ENCODE measurements at places on chromosomes 7 and 10. TPM values are rescaled to one million over a fixed set of nuclear protein-coding genes. Genes with fewer than 3 reads are reported as not detected.

DNA sequence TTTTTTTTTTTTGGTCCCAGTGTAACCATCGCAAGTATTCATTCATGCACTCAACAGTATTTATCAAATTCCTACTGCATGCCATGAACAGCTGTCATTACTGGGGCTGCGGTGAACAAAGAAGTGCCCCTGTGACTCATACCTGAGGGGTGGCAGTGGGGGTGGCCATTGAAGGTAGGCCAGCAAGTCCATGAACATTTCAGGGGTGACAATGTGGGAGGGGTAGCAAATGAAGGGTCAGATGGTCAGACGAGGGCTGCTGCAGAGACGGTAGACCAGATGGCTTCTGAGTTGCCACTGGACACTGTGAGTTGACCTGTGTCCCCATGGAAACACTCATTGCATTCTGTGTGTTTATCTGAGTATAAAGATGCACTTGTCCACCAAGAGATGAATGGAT, 92.5 kb upstream of the PITRM1 start:
- DNase-seq: peak; percentile 37
- H3K27ac ChIP-seq: no peak overlapping the region
- H3K4me1 ChIP-seq: peaks cover 20% of the 10 kb centered on the region

DNA sequence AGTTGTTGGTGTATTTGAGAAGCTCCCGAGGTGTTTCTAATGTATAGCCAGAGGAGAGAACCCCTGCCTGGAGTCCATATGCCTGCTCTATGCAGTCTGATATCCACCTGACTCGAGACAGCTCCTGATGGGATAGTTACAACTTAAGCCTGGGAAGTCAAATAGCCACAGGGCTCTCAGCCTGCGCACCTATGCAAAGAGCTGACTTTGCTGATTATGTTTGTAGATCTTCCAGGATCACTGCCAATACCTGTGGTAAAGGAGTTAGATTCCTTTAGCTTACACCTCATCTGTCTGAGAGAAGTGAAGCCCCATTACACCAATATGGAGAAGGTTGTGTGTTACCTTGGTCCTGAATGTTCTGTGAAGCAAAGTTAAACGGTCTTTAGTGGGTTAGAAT, 1063.3 kb downstream of the NRG3 start:
- DNase-seq: no peak
- H3K27me3 ChIP-seq: no peaks in the 10 kb centered on the region
- H3K4me1 ChIP-seq: no peaks in the 10 kb centered on the region

- no peak for DNase-seq
- no peaks in the 10 kb centered on the region for H3K27me3 ChIP-seq
- H3K27ac ChIP-seq: no peak overlapping the region
- H3K4me3 ChIP-seq: no peak overlapping the region
- peaks cover 6% of the 10 kb centered on the region for H3K36me3 ChIP-seq
Observed at GRCh38 chr10:49108656-49109055, 6.7 kb downstream of the VSTM4 start.

The EBLN1 gene
- total RNA-seq: not detected

DNA sequence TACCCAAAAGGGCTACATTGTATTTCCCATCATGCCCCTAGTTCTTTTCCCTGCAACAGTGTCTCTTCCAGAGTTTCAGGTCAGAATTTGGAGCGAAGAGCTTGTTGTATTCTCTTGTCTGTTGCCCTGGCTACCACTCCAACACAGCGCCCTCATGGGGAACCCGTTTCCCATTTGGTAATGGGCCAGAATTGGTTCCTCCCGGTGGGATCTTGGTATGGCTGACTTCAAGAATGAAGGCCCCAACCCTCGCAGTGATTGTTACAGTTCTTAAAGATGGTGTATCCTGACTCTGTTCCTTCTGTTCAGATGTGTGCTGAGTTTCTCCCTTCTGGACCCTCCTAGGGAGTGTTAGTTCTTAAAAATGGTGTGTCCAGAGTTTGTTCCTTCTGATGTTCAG, 110.5 kb upstream of the ZNF32 start:
- no peaks in the 10 kb centered on the region for H3K4me1 ChIP-seq
- H3K36me3 ChIP-seq: no peaks in the 10 kb centered on the region
- no peak overlapping the region for H3K27ac ChIP-seq
- H3K4me3 ChIP-seq: no peak overlapping the region
- DNase-seq: peak; percentile 54
- H3K27me3 ChIP-seq: no peaks in the 10 kb centered on the region

The RNF148 gene
- total RNA-seq: 0.36 TPM

The PODXL gene
- total RNA-seq: 15.8 TPM

The ATOH7 gene
- not detected for total RNA-seq

GRCh38 chr7:128812514-128813168, 17.6 kb upstream of the FLNC start:
- no peaks in the 10 kb centered on the region for H3K27me3 ChIP-seq
- no peaks in the 10 kb centered on the region for H3K36me3 ChIP-seq
- H3K4me3 ChIP-seq: no peak overlapping the region
- peaks cover 1% of the 10 kb centered on the region for H3K4me1 ChIP-seq
